Epithelial cell of prostate (primary cell): ENCODE measurements at places on chromosomes 4 and X.

GRCh38 chrX:15737190-15737958 is 696 bp upstream of the CA5B start:
- no peak for DNase-seq

- no peak for DNase-seq
These were observed 131.3 kb upstream of the AP1S2 start for GRCh38 chrX:15985937-15986336.

DNA sequence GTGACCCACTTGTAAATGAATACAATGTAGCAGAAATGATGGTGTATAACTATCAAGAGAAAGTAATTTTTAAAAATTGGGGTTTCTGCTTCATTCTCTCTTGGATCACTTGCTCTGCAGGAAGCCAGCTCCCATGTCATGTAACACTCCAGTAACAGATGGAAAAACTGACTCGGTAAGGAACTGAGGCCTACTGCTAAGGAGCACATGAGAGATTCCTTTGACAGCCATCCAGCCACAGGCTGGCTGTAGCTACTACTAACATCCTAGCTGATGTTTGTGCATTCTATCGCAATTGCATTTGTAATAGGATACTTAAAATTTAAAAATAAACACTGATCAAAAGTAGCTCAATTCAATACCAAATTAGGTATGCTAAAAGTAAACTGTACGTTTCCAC is 102.3 kb upstream of the MAB21L2 start:
- DNase-seq = no peak

DNA sequence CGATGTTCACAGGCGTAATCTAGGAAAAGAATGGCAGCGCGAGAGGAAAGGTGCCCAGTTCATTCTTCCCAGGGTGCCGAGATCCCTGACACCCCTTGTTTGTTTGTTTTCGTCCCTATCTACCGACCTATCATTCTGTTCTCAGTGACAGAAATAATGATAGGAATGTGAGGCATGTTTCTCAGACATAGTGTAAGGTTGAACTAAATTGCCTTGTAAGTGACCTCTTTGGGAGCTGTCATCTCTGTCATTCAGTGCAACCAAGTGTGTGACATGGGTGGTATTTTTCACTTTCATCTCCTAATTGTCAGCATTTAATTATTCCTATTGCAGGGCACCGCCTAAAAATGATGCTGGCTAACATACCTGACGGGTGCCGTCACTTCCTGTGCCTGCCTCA is 24.4 kb downstream of the CLDN22 start:
- no peak for DNase-seq

GRCh38 chr4:139312552-139313332 is 10.5 kb upstream of the NDUFC1 start:
- DNase-seq = no peak

GRCh38 chr4:171235521-171235920 is 577.7 kb upstream of the GALNTL6 start:
- no peak for DNase-seq

DNA sequence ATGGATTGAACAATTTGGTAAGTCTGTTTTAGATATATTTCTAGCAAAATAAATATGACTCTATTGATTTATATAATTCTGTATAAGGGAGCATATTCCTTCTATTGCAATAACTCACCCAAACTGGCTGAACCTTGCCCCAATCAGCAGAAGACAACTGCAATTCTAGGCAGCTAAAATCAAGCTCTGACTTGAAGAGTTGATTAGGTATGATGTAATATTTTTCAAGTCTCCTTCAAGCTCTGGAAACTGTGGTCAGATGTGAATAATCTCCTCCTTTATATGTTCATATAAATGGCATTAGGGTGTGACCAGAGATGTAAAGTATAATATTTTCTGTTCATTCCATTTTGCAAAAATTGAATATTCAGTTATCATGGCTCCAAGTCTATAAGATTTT is 8.2 kb downstream of the RASSF6 start:
- no peak for DNase-seq

DNA sequence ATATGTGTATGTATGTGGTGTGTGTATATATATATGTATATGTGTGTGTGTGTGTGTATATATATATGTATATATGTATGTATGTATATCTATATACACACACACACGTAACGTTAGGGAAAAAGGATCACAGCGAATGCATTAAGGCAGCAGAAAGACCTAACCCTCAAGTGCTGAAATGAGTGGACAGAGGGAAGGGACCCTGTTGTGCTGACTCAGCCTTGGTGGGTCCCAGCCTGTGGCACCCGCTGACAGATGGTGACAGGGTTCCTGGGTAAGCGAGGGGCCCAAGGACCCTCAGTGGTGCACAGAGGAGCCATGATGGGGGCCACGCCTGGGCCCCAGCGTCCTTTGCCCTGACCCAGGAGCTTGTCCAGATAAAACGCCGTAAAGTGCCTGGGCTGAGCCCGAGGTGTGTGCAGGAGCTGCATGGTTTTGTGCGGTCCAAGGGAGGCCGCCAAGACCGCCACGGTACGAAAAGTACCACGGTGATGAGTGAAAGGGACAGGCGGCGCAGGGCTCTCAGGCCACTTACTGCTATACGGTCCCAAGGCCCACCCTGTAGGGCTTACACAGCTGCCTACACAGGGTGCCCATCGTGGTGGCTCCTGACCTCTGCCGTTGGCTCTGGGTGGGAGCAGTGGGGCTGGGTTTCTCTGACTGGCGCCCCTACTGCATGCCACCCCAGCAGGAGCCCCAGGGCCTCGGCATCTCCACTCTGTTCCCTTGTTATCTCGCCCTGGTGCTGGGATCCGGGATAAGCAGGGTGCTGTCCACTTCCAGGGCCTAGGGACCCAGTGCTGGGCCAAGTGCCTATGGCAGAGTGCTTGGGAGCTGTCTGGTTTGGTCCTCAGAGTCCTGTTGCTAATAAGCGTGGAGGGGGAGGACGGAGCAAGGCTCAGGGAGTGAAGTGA is 10.0 kb downstream of the SH3BP2 start:
- DNase-seq = no peak

- no peak for DNase-seq
These were observed 127.8 kb upstream of the ARX start for GRCh38 chrX:25143596-25143995.

DNA sequence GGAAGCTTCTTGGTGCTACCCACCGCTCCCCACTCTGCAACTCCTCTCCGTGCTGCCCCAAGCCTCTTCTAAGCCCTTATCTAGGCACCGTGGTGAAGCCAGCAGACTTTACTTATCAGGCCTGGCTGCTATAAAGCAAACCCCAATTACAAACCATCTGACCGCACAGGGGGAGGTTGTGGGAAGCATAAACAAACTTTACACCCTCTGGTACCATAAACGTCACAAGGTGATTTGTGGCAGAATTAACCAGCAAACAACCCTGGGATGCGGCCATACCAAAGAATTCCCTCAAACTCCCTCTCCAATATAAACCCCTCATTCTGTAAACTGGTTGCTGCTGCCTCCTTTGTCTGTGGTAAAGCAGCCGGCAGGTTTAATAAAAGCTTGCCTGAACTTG is 55.2 kb downstream of the MAGEC2 start:
- DNase-seq = no peak

GRCh38 chr4:110621328-110621812 is 1.5 kb downstream of the PITX2 start:
- DNase-seq = no peak

DNA sequence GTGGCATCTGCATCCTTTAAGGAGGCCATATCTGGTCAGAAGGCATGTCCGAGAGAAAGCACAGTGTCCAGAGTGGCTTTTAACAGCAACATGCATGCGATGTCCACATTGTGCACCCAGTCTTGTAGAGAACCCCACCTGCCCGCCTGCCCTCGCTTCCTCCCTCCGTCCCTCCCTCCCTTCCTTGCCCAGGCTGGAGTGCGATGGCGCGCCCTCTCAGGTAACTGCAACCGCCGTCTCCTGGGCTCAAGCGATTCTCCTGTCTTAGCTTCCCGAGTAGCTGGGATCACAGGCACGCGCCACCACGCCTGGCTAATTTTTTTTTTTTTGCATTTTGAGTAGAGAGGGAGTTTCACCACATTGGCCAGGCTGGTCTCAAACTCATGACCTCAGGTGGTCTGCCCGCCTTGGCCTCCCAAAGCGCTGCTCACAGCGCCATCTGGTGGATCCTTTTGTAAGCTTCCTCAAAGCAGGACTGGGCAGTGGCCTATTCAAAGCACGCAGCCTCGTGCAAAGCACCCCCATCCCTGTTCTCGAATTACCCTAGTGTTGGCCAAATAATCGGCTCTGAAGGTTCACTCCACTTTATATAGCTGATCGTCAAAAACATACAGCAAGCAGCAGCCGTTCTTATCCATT is 15.0 kb downstream of the BRCC3 start:
- DNase-seq = no peak

DNA sequence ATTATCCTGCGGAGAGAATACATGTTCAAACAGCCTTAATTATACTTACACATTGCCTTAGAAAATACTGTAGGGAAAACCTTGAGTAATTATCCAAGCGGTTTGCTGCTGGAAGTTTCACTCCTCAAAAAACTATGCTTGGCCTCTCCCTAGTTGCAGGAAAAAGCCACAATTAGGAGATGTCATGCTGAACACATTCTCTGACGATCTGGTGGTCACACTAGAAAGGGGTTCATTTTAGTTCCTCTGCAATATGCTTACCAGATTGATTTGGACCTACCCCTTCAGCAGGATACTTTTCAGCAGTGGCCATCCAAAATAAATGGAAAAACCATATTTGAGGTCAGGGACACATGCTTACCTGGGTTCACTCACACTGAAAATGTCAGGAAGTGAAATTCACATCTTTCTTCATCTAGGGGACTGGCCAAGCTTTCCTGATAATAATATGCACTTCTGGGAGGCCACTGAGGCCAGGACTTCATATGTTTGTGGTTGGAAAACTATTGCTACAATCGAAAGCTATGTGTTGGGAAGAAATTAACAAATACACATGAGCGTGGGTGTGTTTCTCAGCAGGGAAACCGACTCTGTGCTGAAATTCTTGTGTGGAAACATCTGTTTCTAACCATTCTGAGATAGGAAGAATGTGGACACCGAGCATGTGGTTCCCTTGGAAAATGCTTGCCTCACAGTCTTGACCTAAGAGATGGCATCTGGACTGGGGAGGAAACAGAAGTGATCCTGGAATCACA is 68.8 kb downstream of the ATXN3L start:
- no peak for DNase-seq

DNA sequence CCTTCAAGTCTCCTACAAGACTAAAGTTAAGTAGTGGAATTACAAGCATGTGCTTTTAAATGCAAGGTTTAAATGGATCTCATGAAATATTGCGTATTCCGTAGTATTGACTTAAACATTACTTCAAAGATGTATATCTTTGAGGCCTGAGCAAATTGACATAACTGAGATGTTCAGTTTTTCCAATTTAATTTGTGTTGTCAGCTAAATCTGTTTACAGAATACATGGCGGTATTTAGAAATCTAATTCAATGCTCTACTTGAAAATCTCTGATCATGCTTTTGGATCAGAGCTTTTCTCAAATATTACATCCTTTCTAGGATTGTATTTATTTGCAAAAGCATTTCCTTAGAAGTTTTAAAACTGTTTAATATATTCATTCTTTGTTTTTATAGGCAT is 47.5 kb upstream of the PDE5A start:
- no peak for DNase-seq

DNA sequence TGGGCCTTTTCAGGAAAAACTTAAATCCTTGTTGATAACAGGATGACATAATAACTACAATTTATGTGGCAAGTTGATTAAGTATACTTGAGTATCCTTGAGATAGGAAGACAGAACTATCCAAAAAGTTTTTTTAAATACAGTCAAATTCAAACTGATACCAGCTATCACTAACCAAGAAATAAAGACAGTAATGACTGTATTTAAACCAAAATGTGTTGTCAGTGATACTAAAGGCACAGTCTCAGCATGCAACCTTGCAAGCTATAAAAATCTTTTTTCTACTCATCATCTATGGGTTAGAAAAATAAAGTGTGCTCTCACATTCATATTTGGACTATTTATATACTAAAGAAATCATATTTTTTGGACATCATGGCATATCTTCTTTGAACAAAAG is 64.7 kb downstream of the PAPSS1 start:
- DNase-seq = no peak

- no peak for DNase-seq
These were observed 643 bp downstream of the SRP72 start for GRCh38 chr4:56468097-56468422.

DNA sequence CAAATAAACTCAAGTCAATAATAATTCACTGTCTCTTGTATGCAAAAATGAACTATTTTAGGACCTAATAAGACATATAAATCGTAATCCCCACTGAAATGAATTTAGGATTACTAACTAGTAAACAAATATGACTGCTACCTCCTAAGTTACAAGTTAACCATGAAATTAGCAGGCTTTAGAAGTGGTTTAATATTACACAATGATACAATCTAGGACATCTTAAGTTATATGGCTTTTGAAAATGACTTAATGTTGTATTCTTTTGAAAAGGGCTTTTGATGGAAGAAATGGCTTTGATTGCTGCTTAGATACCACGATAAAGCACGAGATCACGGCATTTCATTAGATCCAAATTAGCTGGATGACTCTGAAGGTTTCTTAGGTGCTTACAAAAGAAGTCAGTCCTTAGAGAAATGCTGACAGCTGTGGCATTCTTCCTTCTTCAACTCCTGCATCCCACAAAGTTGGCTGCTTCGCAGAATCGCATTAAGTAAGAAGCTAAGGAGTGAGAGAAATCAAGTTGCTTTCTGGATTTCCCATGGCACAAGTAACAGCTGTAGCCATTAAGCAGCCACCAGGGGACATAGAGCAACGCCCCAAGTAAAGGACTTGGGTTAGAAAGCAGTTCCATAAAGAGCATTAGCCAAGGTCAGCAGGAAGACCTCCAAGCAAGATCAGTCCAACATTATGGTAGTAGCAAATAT is 6.9 kb downstream of the SLC10A7 start:
- no peak for DNase-seq
